Neural progenitor cell (in vitro differentiated cells): ENCODE measurements at places on chromosomes 11 and 22. TPM values are rescaled to one million over a fixed set of nuclear protein-coding genes. Genes with fewer than 3 reads are reported as not detected.
A peak's percentile ranks its signal among the peaks of the same experiment; 100 is the strongest.

DNA sequence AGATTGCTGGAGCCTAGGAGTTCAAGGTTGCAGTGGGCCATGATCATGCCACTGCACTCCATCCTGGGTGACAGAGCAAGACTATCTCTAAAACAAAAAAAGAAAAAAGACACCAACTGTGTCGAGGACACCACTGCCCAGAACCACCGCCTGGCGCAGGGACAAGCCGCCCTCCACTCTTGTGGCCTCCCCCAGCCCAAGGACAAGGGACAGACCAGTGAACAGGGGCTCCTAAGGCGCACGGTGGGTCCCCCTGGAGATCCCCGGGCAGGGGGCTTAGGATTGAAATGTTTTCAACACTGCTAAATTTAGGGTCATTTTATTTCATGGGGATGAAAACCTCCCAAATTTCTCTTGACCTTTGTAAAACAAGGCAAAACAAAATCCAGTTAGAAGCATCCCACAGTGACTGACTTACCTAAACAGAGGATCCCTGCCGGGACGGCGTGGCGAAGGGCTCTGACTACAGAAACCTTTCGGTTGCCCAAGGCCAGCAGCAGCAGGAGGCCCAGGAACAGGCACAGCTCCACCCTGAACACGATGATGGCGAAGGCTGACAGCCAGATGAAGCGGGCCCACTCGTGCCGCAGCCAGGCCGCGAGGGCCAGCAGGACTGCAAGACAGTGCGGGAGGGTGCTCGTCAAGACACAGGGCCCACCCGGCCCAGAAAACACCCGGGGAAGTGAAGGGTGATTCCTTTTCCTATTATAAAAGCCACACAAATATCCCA lies 8.6 kb downstream of the ALG12 start:
- no peak overlapping the region for H3K4me3 ChIP-seq
- no peaks in the 10 kb centered on the region for H3K27me3 ChIP-seq
- no peaks in the 10 kb centered on the region for H3K4me1 ChIP-seq
- no peak overlapping the region for H3K27ac ChIP-seq
- DNase-seq, result no peak
- H3K36me3 ChIP-seq, result no peaks in the 10 kb centered on the region

MMP12 gene
- total RNA-seq, result not detected in 2 replicates

DNA sequence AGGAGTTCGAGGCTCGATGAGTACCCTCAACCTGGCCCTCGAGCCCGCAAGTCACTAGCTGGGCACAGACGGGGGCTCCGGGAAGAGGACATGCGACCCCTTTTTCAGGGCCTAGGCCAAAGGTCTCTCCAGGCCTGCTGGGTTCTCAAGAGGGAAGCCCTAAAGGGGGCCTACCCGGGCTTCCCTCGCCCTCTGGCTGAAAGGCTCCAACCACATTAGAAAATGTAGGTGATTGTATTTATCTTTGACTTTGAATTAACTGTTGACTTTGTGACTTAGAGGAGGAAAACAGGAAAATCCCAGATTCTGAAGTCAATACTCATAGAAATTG lies 7.3 kb upstream of the PAX6 start:
- H3K27me3 ChIP-seq, result peaks cover 100% of the 10 kb centered on the region
- no peak overlapping the region for H3K27ac ChIP-seq
- no peaks in the 10 kb centered on the region for H3K36me3 ChIP-seq
- peak overlapping the region; percentile 91 for H3K4me3 ChIP-seq

- H3K36me3 ChIP-seq, result no peaks in the 10 kb centered on the region
- H3K27me3 ChIP-seq, result no peaks in the 10 kb centered on the region
- no peak overlapping the region for H3K4me3 ChIP-seq
- no peak for DNase-seq
- no peak overlapping the region for H3K27ac ChIP-seq
- H3K4me1 ChIP-seq, result peaks cover 56% of the 10 kb centered on the region
Measured at GRCh38 chr11:102188488-102188887, 78.2 kb downstream of the YAP1 start.

DNA sequence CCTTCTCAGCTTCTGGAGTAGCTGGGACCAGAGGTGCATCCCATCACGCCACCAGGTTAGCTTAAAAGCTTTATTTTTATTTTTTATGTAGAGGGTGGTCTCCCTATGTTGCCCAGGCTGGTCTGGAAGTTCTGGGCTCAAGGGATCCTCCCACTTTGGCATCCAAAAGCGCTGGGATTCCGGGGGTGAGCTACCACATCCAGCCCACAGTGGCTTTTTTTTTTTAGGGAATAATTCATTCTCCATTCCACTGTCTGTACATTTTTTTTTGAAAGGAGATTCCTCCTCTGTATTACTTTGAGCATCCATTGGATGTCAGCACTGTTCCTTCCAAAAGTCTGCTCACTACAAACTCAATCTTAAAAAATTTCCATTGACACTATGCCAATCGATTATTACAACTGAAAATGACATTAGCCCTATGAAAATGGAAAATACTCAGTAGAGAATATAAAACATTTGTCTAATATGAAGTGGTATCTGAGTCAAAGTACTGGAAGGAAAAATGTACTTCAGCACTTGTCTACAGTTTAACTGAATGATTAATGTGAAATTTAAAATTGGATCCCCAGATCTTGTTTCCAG lies 1.3 kb upstream of the LPXN start:
- H3K4me3 ChIP-seq, result peak overlapping the region; percentile 98
- H3K4me1 ChIP-seq, result peaks cover 24% of the 10 kb centered on the region
- H3K27me3 ChIP-seq, result no peaks in the 10 kb centered on the region
- DNase-seq, result no peak

DNA sequence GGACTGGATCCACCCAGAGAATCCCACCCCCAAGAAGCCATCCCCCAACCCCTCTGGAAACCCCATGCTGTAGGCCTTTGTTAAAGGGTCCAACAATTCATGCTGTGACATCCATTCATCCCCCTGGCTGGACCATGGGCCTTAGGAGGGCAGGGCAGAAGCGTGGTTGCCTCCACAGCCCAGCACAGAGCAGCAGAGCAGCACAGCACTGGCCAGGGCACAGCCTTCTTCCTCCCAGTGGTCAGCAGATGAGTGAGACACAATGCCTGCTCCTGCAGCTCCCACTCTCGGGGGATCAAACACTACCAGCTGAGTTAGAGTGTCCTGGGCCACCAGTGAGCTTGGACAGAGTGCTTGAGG lies 84.5 kb upstream of the LINC01488 start:
- peaks cover 5% of the 10 kb centered on the region for H3K4me1 ChIP-seq
- no peak overlapping the region for H3K4me3 ChIP-seq
- no peak overlapping the region for H3K27ac ChIP-seq
- no peaks in the 10 kb centered on the region for H3K36me3 ChIP-seq
- H3K27me3 ChIP-seq, result no peaks in the 10 kb centered on the region
- DNase-seq, result no peak

UCP3 gene
- total RNA-seq, result 1.5 TPM in 1 of 2 replicates, not detected in the other

DNA sequence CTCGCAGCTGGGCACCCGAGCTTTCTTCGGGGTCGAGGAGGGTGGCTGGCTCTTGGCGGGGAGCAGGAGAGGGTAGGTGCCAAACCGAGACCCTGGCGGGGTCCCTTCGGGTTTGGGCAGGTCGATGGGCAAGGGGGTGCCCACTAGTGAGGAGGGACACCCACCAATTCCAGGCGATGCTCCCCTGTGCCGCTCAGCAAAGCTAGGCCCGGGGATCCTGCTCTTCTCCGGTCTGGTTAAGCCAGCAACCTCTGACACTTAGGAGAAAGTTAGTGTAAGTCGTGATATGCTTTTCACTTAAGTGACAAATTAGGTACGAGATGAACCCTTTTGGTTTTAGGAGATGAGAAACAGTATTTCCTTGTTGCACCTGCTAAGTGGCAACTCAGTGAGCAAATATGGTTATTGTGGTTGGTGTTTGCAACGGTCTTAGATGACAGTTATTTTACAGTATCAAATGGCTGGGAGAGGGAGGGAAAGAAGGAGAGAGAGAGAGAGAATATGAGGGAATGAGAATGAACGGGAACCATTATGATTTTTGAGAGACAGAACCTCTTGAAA lies 565 bp downstream of the NUCB2 start:
- peaks cover 13% of the 10 kb centered on the region for H3K4me1 ChIP-seq
- no peak overlapping the region for H3K27ac ChIP-seq
- H3K4me3 ChIP-seq, result peak overlapping the region; percentile 69
- no peaks in the 10 kb centered on the region for H3K36me3 ChIP-seq
- no peak for DNase-seq

DNA sequence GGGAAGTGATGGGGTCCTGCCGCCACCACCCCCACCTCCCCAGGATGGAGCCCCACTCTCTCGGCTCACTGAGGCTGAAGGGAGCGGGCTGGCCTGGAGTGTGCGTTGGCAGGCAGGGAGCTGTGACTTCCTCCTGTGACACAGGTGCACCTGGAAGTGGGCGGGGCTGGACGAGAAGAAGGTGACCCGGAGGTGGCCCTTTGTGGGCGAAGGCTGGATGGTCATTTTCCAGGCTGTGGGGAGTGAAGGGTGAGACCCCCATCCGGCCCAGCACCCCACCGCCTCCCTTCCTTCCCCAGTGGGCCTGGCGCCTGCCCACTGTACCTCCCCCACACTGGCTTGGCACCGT lies 15.3 kb downstream of the IL17REL start:
- H3K27me3 ChIP-seq, result peaks cover 38% of the 10 kb centered on the region
- H3K27ac ChIP-seq, result no peak overlapping the region
- H3K36me3 ChIP-seq, result no peaks in the 10 kb centered on the region

DNA sequence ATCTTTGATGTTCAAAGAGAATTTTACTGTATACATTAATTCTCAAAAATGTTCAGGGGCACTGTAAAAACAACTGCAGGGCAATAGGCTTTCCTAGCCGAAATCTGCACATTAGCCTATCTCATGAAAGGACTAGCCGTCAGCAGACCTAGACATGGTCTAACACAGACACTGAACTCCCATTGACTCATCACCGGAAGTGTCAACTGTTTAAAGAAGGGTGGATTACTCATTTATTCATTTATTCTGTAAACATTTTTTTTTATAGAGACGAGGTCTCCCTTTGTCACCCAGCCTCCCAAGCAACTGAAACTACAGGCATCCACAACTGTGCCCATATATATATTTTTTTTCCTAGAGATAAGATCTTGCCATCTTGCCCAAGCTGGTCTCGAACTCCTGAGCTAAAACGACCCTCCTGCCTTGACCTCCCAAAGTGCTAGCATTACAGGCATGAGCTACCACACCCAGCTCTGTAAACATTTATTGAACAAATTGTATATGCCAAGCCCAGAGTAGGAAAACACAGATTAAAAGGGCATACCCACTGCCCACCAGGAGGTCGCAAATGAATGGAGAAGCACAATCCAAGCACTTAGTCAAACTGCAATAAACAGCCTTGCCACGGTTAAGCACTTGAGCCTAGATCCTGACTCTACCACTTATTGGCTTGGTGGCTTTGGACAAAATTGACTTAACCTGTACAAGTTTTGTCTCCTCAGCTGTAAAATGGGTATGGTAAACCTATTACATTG lies 26.6 kb downstream of the RAB30 start:
- no peaks in the 10 kb centered on the region for H3K27me3 ChIP-seq
- H3K4me1 ChIP-seq, result peaks cover 9% of the 10 kb centered on the region
- no peak for DNase-seq
- H3K36me3 ChIP-seq, result no peaks in the 10 kb centered on the region

IGSF9B gene
- 1.3 and 5.4 TPM in 2 replicates for total RNA-seq

CTSW gene
- total RNA-seq, result not detected in 2 replicates

DNA sequence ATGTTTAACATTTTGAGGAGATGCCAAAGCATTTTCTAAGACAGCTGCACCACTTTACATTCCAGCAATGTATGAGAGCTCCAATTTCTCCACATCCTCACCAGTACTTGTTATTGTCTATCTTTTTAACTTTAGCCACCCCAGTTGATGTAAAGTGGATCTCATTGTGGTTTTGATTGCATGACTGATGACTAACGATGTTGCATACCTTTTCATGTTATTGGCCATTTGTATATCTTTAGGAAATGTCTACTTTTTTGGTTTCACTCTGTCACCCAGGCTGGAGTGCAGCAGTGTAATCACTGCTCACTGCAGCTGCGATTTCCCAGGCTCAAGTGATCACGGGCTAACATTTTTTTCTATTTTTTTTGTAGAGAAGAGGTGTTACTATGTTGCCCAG lies 8.9 kb downstream of the TTC28 start:
- DNase-seq, result no peak
- H3K27ac ChIP-seq, result no peak overlapping the region
- peaks cover 6% of the 10 kb centered on the region for H3K36me3 ChIP-seq
- no peak overlapping the region for H3K4me3 ChIP-seq

- H3K36me3 ChIP-seq, result peaks cover 5% of the 10 kb centered on the region
- H3K27me3 ChIP-seq, result no peaks in the 10 kb centered on the region
- no peak overlapping the region for H3K27ac ChIP-seq
- H3K4me3 ChIP-seq, result no peak overlapping the region
Measured at GRCh38 chr11:12784445-12784844, 110.2 kb downstream of the TEAD1 start.
